ENCODE measurements at places on chromosomes 6 and 20. TPM values are rescaled to one million over a fixed set of nuclear protein-coding genes. Genes with fewer than 3 reads are reported as not detected.

The MUCL3 gene
- not detected for total RNA-seq

The CRISP3 gene
- not detected for total RNA-seq

The PNLDC1 gene
- 0.32 TPM for total RNA-seq

The LPA gene
- total RNA-seq: not detected

The ISM1 gene
- 1.2 TPM for total RNA-seq

The ARFGEF3 gene
- 1.4 TPM for total RNA-seq

The TFAP2D gene
- not detected for total RNA-seq

The RSPH9 gene
- 0.11 TPM for total RNA-seq

The SNAP25 gene
- not detected for total RNA-seq

The KHDC1 gene
- total RNA-seq: 1.2 TPM

The ACTL10 gene
- 0.19 TPM for total RNA-seq

The FILIP1 gene
- total RNA-seq: 149 TPM

The ZBP1 gene
- 0.22 TPM for total RNA-seq

The SDCBP2 gene
- total RNA-seq: 1.2 TPM

GRCh38 chr6:118456982-118457381 lies 91.1 kb upstream of the PLN start:
- no peak for DNase-seq

DNA sequence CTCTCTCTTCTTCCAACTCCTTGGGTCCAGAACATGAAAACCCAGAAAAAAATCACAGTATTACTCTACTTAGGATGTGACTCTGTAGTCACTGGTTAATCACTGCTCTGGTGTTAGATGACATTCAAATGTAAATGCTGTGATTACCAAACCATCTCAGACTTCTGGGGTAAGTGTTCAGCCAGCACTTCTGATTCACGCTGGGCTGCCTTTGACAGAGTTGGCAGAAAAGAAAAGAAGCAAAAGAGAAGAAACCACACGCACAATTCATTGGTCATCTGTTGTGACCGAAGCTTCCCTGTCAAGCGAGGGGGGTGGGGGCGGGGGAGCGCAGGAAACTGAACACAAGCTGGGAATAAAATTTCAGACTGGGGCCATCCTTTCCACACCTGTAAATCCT lies 82.7 kb downstream of the PSMG4 start:
- no peak for DNase-seq

- no peak for DNase-seq
These were observed 133.1 kb downstream of the BCAS1 start for GRCh38 chr20:53937339-53937741.

- no peak for DNase-seq
These were observed 181.8 kb downstream of the TTLL2 start for GRCh38 chr6:167506443-167507301.

- DNase-seq: no peak
These were observed 225.1 kb upstream of the SSTR4 start for GRCh38 chr20:22810030-22810429.

- DNase-seq: no peak
These were observed 54.2 kb upstream of the TRIM26 start for GRCh38 chr6:30267423-30267822.

DNA sequence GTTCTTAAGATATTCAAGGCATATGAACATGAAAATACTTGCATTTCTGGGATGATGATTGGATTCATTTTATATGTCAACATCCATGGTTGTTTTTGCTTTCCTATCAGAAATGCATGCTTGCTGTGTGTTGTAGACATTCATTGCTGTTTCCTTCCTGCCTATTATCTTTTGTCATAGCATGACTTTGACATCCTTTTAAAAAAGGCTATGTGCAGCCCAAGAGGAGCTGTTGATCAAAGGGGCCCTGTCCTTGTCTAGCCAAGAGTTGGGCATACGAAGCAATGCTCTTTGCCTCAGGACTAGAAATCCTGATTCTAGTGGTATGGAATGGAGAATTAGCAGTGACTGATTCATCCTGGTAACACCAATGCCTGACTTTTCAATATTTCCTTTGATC lies 143.1 kb downstream of the RNF144B start:
- no peak for DNase-seq

- DNase-seq: no peak
These were observed 29.5 kb downstream of the TCF21 start for GRCh38 chr6:133918208-133918930.

GRCh38 chr6:155089746-155090145 lies 94.6 kb downstream of the TIAM2 start:
- no peak for DNase-seq

DNA sequence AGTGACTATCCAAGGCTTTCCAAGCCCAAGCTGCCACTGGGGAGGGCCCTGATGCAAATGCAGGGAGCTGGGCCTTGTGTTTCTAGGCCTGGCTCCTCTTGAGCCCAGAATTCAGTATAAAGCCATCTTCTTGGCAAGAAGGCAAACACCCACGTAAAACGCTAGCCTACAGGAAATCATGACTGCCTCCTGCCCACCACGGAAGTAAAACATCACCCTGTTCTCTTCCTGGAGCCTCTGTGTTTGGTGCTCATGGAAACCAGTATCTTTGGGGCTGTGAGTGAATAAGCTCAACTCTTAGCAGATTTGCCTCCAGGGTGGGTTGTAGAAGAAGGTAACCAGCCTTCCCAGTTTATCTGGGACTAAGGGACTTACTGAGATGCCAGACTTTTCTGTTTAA lies 271.0 kb downstream of the ZNF217 start:
- no peak for DNase-seq

GRCh38 chr6:39124114-39124513 lies 9.1 kb upstream of the SAYSD1 start:
- no peak for DNase-seq

DNA sequence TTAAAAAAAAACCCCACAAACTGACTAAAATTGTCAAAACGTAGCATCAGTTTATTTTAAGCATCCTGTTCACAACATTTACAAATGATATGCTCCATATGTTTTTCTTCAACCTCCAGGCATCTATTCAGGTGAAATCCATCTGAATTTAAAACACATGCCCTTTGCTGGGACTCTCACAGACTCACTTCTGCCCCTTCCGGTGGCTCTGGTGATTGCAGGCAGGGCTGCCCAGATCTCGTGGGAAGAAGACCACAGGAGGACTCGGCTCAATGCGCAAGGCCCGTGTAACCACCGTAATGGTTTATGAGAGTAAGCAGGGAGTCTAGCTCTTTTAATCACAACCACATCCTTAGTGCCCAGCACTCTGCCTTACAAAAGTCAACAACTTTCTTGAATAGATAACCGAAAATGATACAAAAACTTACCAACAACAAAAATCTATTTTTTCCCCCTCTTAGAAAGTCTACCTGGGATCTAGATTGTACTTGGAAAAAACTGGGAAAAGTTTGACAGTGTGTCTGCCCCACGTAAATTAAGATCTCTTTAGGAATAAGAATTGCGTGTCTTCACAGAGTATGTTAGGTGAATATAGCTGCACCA lies 139.1 kb downstream of the KIF16B start:
- peak; percentile 65 for DNase-seq

DNA sequence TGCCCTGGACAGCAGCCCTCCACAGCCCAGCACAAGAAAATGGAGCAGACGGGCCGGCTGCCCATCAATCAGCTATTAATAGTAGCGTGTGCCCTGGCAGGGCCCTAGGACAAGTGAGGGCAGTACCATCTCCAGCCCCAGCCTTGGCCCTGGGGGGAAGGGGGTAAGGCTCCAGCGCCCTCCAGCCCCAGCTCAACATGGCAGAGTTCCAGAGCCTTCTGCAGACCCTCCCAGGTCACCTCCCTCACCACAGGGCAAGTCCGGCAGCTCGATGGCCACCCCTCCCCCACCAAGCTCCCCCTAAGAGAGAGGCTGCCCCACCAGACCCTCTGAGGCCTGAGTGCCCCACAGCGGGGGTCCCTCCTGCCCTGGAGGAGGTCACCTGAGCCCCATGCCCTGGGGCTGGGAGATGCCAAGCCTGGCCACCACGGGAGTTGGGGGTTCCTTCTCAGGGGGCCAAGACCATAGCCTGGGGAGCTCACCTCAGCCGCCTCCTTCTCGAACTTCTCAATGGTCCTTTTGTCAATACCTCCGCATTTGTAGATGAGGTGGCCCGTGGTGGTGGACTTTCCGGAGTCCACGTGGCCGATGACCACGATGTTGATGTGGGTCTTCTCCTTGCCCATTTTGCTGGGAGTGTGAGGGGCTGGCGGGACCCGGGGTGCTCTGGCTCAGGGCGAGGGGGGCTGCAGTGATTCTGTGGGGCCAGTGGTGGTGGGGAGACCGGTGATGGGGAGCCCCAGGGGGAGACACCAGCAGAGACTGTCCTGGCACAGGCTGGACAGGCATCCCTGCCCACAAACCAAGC lies 1.5 kb downstream of the EEF1A2 start:
- peak; percentile 68 for DNase-seq

- no peak for DNase-seq
These were observed 1.1 kb downstream of the CCDC170 start for GRCh38 chr6:151494936-151495320.

DNA sequence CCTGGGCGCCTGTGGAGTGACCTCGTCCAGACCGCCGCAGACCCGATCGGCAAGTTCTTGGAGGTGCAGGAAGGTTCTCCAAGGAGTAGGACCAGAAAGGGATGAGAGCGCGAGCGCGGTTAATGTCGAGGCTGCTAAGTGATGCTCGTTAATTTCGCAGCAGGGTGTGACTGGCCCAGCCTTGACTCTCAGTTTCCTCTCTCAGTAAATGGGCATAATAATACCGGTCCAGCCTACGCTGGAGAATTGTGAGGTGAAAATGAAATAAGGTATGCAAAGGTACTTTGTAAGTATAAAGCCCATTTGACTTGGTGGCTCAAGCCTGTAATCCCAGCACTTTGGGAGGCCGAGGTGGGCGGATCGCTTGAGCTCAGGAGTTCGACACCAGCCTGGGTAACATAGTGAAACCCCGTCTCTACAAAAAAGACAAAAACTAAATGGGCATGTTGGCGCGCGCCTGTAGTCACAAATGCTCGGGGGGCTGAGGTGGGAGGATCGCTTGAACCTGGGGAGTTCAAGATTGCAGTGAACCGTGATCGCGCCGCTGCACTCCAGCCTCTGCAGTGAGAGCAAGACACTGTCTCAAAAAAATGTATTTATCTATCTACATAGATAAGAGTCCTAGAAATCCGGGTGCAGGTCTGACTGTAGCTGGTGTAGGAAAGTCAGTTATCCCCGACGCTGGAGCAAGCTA lies 634 bp upstream of the BTBD9 start:
- DNase-seq: no peak

GRCh38 chr20:17971300-17972013 lies 2.6 kb downstream of the MGME1 start:
- DNase-seq: no peak

GRCh38 chr6:15989397-15989796 lies 139.5 kb upstream of the MYLIP start:
- DNase-seq: no peak

- DNase-seq: no peak
These were observed 8.6 kb upstream of the JPH2 start for GRCh38 chr20:44195605-44196004.

- no peak for DNase-seq
These were observed 265.0 kb upstream of the MARCKS start for GRCh38 chr6:113591896-113592827.

DNA sequence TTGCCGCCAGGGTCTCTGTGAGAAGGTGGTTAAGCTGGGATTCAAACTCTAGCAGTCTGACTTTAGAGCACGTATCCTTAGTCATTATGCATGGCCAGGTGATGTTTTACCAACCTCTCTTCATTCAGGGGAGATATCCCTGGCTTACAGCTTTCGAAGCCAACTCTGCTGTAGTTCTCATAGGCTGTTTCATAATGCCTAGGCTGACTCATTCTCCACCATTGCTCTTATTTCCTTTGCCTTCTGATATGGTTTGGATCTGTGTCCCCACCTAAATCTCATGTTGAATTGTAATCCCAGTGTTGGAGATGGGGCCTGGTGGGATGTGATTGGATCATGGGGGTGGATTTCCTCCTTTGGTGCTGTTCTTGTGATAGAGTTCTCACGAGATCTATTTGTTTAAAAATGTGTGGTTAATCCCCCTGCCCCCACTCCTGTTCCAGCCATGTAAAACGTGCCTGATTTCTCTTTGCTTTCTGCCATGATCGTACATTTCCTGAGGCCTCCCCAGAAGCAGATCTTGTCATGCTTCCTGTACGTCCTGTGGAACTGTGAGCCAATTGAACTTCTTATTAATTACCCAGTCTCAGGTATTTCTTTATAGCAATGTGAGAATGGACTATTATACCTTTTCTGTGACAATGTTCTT lies 94.6 kb upstream of the MAN1A1 start:
- DNase-seq: no peak

DNA sequence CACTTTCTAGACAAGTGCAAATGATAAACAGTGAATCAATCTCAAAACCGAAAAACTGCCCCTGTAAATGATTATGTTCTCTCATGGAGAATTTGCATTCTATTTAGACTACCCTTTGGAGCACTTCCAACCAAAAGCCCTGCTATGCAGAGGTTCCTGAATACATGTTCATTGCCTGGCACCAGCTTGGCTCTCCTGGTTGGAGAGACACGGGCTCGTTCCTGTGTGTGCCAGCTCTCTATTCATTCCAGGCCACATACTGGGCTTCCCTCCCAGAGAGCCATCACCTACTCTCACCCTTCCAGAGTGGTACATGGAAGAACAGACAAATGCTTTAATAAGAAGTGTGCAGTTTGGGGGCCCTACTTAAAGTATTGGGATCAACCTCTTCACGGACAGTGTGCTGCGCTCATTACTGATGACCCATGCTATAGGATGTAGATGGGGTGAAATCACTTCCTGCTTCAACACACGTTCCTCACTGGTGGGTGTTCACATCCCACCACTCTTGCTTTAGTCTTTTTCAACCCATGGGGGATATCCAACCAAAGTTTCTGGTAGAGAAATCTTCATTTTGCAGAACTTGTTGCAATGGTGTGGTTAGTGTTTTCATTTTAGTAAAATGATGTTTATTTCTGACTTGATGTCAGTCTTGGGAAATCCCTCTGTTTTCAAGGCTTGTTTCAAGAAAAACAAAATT lies 38.5 kb upstream of the NAA20 start:
- no peak for DNase-seq

GRCh38 chr6:92126983-92127382 lies 1292.4 kb downstream of the EPHA7 start:
- no peak for DNase-seq

GRCh38 chr6:169510871-169511270 lies 191.0 kb downstream of the WDR27 start:
- no peak for DNase-seq

Data from Right ventricle myocardium inferior (tissue), 1 donor.